ENCODE measurements at places on chromosomes 5 and 9. TPM values are rescaled to one million over a fixed set of nuclear protein-coding genes. Genes with fewer than 3 reads are reported as not detected.

Gene CDHR2
- under 0.01 TPM for total RNA-seq

Gene SH3TC2
- 6.0 TPM for total RNA-seq

Gene DAPK1
- total RNA-seq: 7.2 TPM

Gene PRXL2C
- 7.5 TPM for total RNA-seq

Gene SOHLH1
- total RNA-seq: not detected

Gene SEMA5A
- total RNA-seq: 1.8 TPM

Gene DDX4
- total RNA-seq: under 0.01 TPM

Gene BAAT
- 0.07 TPM for total RNA-seq

Gene SLC4A9
- 0.07 TPM for total RNA-seq

Gene ASB6
- total RNA-seq: 19.8 TPM

Gene SLC34A1
- 0.14 TPM for total RNA-seq

Gene CYFIP2
- total RNA-seq: 4.3 TPM

Gene NDUFA8
- total RNA-seq: 46.3 TPM

Gene CDKN2B-AS1
- total RNA-seq: 1.9 TPM

Measured in nasal cavity respiratory epithelium epithelial cell of viscerocranial mucosa (primary cell).